Bronchus fibroblast of lung (primary cell): ENCODE measurements at places on chromosomes 7 and 10. TPM values are rescaled to one million over a fixed set of nuclear protein-coding genes. Genes with fewer than 3 reads are reported as not detected.

MDFIC gene
- 23.6 and 27.2 TPM in 2 replicates for total RNA-seq

OR2AE1 gene
- total RNA-seq, result not detected in 2 replicates

CHAT gene
- not detected in 2 replicates for total RNA-seq

GALNT17 gene
- total RNA-seq, result under 0.01 TPM in 2 replicates

PCBD1 gene
- total RNA-seq, result 64.6 and 65.7 TPM in 2 replicates

TYW1 gene
- total RNA-seq, result 11.3 and 12.6 TPM in 2 replicates
